ENCODE measurements at places on chromosomes 7 and 10.

- no peak for DNase-seq
Measured at GRCh38 chr7:1494447-1494846, 9.7 kb downstream of the INTS1 start.

GRCh38 chr7:47485640-47486435, 96.1 kb downstream of the TNS3 start:
- no peak for DNase-seq

DNA sequence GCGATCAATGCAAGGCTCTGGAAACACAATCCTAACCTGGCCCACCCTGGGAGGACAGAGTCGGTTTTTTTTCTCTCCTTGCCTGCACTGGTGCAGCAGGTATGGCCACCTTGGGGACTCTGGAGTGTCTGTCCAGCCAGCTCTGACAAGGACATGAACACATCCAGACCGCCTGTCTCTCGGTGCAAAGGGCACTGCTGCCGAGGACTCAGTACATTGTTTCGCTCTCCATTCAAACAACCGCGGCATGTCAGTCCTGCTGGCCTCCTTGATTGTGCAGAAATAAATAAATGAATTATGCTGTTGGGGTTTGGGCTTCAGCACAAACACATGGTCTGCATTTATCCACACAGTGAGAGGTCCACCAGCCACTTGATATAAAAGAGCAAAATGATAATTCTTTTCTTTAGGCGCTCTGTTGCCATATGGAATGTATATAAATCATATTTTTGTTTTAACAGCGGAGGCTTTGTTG, 565.2 kb downstream of the KCNMA1 start:
- no peak for DNase-seq

DNA sequence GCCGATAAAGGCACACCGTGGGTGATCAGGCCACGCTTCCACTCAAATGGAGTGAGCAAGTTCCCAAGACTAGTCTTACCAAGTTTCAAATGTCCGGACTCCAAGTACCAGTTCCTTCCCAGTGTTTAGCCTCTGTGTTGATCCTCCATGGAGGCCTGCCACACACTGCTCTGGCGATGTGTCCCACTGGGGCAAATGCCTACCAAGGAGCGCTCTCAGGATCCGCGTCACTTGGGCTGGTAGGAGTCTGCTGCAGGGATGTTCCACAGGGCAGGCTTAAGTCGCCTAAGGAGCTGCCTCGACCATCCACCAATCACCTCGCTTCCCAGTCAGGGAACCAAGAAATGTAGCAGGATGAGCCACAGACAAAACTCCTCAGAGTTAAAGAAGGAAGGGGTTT, 17.4 kb upstream of the MRLN start:
- DNase-seq, result no peak

DNA sequence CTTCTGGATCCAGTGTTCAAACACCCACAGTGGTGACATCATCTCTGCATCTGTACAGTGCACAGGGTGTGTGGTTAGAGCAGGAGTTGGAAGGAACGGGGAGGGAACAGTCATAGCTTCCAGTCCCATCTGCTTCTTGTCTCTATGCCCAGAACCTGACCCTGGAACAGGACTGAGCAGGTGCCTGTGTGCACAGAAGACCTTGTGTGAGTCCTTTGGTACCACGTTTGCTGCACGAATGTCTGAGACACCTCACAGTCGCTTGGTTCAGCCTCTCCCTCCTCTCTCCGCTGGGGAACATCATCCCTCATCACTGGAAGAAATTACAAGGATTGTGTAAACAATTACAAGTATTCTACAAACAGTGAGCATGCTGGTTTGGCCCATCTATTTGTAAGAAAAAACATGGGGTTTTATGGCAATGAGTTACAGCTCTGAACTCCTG, 243.0 kb upstream of the KLF6 start:
- no peak for DNase-seq

GRCh38 chr10:71812016-71812912, 38.8 kb downstream of the PSAP start:
- peak; percentile 10 for DNase-seq

DNA sequence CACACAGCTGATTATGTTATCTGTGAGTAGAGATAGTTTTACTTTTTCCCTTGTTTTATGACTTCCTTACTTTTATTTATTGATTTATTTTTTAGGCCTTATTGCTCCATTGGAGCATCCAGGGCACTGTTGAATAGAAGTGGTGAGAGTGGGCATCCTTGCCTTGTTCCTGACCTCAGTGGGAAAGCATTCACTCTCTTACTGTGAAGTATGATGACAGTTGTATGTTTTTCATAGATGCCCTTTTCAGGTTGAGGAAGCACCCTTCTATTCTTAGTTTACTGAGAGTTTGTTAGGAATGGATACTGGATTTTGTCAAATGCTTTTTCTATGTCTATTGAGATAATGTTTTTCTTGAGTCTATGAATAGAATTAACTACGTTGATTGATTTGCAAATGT, 88.6 kb downstream of the XRCC2 start:
- DNase-seq, result no peak

- DNase-seq, result no peak
Measured at GRCh38 chr10:94279835-94280709, 82.7 kb downstream of the NOC3L start.

GRCh38 chr10:75450644-75451640, 19.5 kb downstream of the LRMDA start:
- DNase-seq, result no peak

- DNase-seq, result no peak
Measured at GRCh38 chr7:51327287-51327717, 10.7 kb upstream of the COBL start.

DNA sequence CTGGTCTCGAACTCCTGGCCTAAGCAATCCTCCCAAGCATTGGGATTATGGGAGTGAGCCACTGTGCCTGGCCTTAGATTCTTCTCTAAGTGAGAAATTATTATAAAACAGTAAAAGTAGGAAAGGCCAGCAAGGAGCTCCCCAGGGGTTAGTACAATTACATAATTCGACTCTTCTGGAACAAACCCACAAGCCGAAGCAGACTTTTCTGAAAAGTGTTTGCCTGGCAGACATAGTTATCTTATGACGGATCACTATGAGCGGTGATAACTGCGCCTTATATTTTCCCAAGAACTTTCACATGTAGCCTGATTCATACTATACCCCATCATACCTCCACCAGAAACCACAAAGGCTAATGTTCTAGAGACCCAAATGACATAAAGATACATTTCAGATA, 30.2 kb upstream of the SH3PXD2A start:
- DNase-seq, result no peak

DNA sequence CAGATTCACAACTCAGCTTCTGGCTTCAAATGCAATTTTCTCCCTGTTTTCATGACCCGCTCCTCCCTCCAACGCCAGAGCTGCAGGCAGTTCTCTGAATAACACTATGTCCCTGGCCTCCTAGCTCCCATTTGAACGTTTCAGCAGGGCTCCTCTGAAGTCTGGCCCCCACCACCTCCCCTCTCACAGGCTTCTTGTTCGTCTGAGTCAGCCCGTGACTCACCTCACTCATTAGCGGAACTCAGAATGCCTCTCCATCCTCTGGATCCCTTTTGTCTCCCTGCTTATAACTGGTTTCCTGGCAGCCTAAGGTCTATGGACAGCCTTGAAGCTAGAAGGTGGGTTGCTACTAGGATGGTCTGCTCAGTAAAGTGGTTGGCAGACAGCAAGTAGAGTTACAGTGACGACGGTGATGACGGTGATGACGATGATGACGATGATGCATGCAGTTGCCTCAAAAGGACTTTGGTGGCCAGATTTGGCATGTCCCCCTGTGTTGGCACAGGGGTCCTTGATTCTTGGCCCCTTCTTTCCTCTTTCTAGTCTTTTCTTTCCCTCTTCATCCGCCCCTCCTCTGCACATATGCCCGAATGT, 83.3 kb upstream of the MKLN1 start:
- peak; percentile 50 for DNase-seq

- no peak for DNase-seq
Measured at GRCh38 chr7:107711301-107711700, 32.6 kb upstream of the CBLL1 start.

DNA sequence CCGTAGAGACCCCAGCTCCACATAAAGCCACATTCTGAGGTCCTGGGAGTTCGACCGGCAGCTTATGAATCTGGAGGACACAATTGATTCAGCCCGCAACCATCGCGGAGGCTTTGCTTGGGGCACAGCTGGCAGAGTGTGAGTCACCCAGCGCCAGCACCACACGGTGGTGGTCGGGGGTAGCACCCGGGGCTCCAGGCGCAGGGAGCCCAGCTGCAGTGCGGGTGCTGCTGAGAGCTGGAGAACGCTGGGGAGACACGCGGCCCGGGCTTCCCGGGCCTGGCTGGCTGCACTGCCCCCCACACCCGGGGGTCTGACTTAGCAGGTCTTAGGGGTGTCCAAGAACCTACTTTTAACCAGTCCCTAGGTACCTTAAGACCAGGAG, 87.9 kb downstream of the PAXIP1 start:
- DNase-seq, result no peak

GRCh38 chr10:114852197-114852596, 30.6 kb downstream of the FHIP2A start:
- no peak for DNase-seq

- DNase-seq, result no peak
Measured at GRCh38 chr7:98165827-98166667, 45.2 kb upstream of the BHLHA15 start.

DNA sequence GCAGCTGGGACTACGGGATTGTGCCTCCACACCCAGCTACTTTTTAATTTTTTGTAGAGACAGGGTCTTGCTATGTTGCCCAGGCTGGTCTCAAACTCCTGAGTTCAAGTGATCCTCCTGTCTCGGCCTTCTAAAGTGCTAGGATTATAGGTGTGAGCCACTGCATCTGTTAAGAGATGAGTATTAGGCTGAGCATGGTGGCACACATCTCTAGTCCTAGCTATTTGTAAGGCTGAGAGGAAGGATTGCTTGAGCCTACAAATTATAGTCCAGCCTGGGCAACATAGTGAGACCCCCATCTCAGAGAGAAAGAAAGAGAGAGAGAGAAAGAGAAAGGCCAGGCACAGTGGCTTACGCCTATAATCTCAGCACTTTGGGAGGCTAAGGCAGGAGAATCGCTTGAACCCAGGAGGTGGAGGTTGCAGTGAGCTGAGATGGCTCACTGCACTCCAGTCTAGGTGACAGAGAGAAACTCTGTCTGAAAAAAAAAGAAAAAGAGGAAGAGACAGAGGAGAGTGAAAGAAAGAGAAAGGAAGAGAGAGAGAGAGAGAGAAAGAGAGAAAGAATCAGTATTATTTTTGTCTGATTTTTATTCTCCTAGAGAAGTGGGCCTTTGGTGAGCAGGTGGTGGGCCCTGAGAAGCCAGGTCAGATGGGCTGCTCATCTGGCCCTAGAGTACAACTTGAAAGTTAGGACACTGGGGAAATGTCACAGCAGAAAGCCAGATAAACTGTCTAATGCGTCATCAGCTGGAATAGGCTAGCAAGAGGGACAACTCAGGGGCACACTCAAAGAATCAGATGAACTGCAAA, 58.2 kb upstream of the ZRANB1 start:
- no peak for DNase-seq

- DNase-seq, result no peak
Measured at GRCh38 chr10:78604286-78604685, 464.5 kb upstream of the ZMIZ1 start.

- no peak for DNase-seq
Measured at GRCh38 chr10:642186-642890, 47.1 kb downstream of the DIP2C start.

DNA sequence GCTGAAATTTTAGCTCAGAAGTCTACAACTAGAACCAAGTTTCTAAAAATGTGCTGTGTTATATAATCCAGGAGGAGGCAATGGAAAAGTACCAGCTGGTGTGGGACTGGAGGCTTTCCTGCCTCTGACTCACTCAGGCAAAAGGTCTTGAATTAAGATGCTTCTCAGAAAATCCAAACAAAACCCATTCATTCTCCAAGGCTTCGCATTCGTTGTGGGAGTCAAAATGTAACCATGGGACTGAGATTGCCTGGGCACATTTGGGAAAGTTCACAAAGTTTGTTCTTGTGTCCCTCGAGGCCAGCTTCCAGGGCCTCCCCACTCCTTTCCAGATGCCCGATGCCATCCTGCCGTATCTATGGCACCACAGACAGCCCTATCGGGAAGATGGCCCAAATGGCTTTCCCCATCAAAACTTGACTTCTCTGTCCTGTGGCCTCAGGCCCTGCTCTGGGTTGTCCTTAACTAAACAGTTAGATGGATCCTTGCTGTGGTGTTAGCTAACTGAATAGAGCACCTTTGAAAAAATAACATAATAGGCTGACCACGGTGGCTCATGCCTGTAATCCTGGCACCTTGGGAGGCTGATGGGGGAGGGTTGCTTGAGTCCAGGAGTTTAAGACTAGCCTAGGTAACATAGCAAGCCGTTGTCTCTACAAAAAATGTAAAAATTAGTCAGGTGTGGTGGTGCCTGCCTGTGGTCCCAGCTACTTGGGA, 180.5 kb downstream of the PFKFB3 start:
- peak; percentile 30 for DNase-seq

DNA sequence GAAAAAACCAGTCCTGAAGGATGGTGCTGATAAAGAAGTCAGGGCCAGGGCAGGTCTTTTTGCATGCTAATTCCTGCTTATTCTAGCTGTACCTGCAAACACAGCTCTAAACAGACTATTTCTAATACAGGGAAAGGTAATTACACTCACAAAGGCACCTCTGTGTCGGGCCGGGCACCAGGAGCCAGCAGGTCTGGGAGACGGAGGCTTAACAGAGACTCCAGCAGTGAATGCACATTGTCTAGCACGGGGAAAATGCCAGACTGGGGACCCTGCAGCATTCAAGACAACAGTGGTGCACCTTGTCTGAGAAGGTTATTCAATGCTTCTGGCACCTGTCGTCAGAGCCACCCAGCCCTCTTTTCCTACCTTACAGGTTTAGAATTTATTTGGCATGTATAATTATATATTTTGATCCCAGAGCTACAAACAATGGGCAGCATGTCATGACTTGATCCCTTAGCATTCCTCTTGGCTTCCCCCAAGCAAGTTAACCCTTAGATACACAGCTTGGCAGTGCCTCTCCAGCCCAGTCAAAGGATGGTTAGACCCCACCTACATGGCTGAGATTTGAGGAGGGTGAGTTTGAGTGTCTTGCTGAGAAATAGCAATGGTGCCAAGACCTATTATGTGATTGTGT, 185.2 kb downstream of the SLC25A13 start:
- no peak for DNase-seq

DNA sequence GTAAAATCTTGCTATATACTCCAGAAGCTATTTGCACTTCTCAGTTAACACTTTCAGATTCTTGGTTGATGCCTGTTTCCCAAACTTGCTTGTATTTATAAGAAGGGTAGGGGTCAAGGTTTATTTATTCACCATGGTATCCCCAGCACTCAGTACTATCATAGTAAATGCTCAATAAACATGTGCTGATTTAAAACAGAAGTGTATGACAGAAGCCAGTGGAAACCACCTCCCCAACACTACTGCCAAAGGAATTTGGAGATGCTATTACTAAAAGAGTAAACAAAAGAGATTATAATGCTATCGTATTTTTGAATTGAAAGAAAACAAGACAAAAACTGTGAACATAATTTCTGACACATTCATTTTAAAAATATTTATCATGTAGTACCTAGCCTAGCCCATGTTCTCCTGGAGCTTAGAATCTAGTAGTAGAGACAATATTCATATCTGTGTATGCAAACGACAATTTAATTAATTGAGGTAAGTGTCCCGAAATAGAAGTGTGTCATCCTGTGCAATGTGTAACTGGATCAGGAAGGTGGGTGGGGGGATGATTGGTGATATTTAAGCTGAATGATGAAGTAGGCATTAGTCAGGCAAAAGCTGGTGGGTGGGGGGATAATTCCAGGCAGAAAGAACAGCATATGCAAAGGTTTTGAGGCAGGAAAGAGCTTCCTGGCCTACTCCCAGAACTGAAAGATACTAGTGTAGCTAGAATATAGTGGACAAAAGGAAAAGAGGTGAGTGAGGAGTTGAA, 77.5 kb downstream of the HGF start:
- no peak for DNase-seq
